ENCODE measurements at places on chromosomes 16 and 17.
A peak's percentile ranks its signal among the peaks of the same experiment; 100 is the strongest.

- H3K36me3 ChIP-seq = no peaks in the 10 kb centered on the region
- no peak for DNase-seq
- H3K27ac ChIP-seq = no peak within 1 kb of the TSS
- H3K4me3 ChIP-seq = no peak within 1 kb of the TSS
- no peaks in the 10 kb centered on the region for H3K27me3 ChIP-seq
These were observed at the start of gene DPEP3 for GRCh38 chr16:67979955-67980678. Gene DPEP3 (minus strand): TSS chr16:67980499. CDS start chr16:67980380, 119 bp downstream.

DNA sequence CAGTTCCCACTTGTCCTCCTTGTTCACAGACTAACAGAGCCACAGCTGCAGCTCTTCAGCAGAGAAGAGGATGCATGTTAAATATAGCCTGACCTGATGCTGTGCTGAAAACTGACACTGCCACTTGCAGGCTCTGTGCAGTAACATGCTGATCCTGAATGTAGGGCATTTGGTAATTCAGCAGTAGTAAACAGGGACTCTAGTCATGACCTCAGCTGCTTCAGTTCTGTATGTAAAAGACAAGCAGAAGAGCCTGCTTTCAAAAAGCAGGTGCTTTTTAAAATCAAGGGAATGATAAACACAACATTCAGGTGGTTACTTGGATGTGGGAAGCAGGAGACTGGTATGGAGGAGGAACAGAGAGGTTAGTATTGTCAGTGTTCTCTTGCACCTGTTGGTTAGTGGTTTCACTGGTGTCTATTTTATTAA, 33.8 kb downstream of the ESRP2 start:
- H3K36me3 ChIP-seq = no peaks in the 10 kb centered on the region
- H3K27ac ChIP-seq = no peak overlapping the region
- peaks cover 3% of the 10 kb centered on the region for H3K4me1 ChIP-seq
- H3K27me3 ChIP-seq = no peaks in the 10 kb centered on the region

- peaks cover 60% of the 10 kb centered on the region for H3K4me1 ChIP-seq
- H3K36me3 ChIP-seq = no peaks in the 10 kb centered on the region
- no peak overlapping the region for H3K27ac ChIP-seq
- H3K27me3 ChIP-seq = peaks cover 19% of the 10 kb centered on the region
These were observed 3.3 kb downstream of the CARMIL2 start for GRCh38 chr16:67648088-67648763.

- no peak for DNase-seq
- no peak overlapping the region for H3K4me3 ChIP-seq
- H3K27ac ChIP-seq = no peak overlapping the region
- peaks cover 16% of the 10 kb centered on the region for H3K4me1 ChIP-seq
These were observed 302.9 kb downstream of the CPPED1 start for GRCh38 chr16:12500771-12501170.

DNA sequence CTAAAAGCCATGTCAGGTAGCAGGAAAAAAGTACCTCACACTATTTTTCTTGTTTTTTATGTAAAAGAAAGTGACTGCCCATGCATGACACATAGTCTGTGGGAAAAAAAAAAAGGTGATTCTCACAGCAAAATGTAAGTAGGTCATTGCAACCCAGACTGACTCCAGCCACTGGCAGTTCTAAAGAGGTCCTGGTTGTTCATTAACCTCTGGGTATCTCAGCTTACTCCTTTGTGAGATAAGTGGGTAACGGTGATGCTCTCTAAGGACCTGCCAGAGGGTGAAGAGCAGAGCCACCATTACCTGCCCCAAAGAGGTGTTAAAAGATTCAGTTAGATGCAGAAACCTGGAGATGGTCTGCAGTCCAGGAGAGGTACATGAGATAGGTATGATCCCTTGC, 531.9 kb downstream of the GRIN2A start:
- no peak overlapping the region for H3K27ac ChIP-seq
- H3K27me3 ChIP-seq = no peaks in the 10 kb centered on the region
- H3K4me1 ChIP-seq = no peaks in the 10 kb centered on the region
- DNase-seq = no peak
- H3K36me3 ChIP-seq = no peaks in the 10 kb centered on the region

DNA sequence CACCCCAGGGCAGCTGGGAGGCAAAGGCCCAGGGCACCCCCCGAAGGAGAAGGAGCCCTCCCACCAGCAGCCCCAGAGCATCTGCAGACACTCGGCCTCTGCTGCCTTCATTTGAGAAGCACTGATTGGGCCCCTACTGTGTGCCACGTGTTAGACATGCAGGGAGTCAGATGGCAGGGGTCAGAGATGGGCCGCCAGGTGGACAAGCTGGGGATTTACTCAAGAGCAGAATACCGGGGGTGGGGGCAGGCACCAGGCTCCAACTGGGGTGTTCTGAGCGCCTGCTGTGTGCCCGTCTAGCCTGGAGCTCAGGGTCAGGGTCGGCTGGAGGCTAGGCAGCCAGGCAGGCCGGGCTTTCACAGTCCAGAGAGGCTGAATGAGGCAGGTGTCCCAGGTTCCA, 18.7 kb downstream of the TPSG1 start:
- no peaks in the 10 kb centered on the region for H3K27me3 ChIP-seq
- H3K36me3 ChIP-seq = no peaks in the 10 kb centered on the region
- no peak overlapping the region for H3K4me3 ChIP-seq

DNA sequence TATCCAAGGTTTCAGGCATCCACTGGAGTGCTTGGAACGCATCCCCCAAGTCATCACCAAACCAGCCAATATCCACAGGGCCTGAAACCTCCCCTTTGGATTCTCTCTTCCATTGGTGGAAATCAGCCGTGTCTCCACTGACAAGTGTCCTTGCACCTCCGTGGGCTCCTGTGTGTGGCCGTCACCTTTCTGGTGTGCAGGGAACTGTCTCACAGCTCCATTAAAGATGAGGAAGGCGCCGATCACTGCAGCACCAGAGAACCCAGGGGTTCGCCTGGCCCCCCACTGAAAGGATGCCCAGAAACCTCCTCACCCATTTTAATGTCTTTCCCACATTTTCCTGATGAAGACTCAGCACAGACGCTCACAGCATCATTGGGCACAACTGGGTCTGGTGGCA, 17.8 kb upstream of the METRNL start:
- no peaks in the 10 kb centered on the region for H3K36me3 ChIP-seq
- DNase-seq = no peak
- no peak overlapping the region for H3K4me3 ChIP-seq
- H3K27ac ChIP-seq = no peak overlapping the region
- H3K27me3 ChIP-seq = no peaks in the 10 kb centered on the region

GRCh38 chr16:81818568-81818896, 39.4 kb downstream of the PLCG2 start:
- H3K4me3 ChIP-seq = no peak overlapping the region
- no peaks in the 10 kb centered on the region for H3K4me1 ChIP-seq
- H3K27me3 ChIP-seq = no peaks in the 10 kb centered on the region
- DNase-seq = no peak

DNA sequence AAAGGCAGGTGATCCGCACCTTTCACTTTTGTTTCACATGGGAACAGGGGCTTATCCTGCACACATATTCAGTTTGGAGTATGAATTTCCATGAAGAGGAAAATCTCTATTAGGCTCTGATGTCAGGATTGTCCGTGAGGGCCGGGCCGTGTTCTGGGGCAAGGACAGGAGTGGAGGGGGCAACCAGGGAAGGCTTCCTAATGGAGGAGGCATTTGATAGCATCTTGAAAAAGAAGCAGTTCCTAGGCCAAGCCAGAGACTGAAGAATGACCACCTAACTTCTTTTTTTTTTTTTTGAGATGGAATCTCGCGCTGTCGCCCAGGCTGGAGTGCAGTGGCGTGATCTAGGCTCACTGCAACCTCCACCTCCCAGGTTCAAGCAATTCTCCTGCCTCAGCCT, 174.2 kb downstream of the SEC14L1 start:
- no peak for DNase-seq
- no peak overlapping the region for H3K27ac ChIP-seq
- H3K4me3 ChIP-seq = no peak overlapping the region
- peaks cover 74% of the 10 kb centered on the region for H3K4me1 ChIP-seq
- no peaks in the 10 kb centered on the region for H3K36me3 ChIP-seq
- no peaks in the 10 kb centered on the region for H3K27me3 ChIP-seq

DNA sequence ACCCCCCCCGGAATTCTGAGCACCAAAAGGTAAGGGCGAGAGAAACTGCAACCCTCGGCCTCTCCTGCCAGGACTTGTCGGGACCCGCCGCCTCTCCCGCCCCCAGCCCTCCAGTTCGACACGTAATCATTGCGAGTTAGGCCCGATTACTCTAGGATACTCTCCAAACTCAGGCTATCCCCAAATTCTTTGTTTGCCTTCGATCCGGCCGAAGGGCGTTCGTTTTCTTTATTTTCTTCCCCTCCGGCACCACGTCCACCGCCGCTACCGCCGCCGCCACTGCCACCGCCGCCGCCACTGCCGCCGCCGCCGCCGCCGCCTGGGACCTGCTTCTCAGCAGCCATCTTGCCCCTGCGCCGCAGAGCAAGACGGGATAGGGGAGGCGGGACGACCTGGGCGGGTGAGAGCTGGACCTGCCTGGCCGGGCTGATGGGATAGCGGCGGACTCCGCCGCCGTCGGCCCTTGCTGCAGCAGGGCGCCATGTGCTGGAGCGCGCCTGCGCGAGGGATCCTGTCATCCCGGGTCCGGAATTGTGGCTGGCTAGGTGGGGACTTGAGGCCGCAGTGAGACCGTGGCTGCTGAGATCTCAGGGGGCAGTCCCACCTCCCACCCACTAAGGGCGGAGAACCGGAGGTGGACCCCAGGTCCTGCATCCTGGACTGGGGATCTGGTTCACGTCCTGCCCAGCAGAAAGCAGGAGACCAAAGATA, at the start of gene SRP68:
Gene SRP68, minus strand, starts transcription at position 370 of the 711 bp plus-strand sequence. Its CDS starts 26 bp downstream, at position 344.
- peaks cover 34% of the 10 kb centered on the region for H3K27me3 ChIP-seq
- H3K4me3 ChIP-seq = peak within 1 kb of the TSS; percentile 68
